Stomach (tissue), 19 donors: ENCODE measurements at places on chromosomes 11 and 22. TPM values are rescaled to one million over a fixed set of nuclear protein-coding genes. Genes with fewer than 3 reads are reported as not detected.

IL10RA gene
- total RNA-seq, result 5.4 TPM

USP2 gene
- total RNA-seq, result 1.4 TPM

GRM5 gene
- total RNA-seq, result not detected

FAM227A gene
- under 0.01 TPM for total RNA-seq

KRTAP5-10 gene
- total RNA-seq, result not detected

DNA sequence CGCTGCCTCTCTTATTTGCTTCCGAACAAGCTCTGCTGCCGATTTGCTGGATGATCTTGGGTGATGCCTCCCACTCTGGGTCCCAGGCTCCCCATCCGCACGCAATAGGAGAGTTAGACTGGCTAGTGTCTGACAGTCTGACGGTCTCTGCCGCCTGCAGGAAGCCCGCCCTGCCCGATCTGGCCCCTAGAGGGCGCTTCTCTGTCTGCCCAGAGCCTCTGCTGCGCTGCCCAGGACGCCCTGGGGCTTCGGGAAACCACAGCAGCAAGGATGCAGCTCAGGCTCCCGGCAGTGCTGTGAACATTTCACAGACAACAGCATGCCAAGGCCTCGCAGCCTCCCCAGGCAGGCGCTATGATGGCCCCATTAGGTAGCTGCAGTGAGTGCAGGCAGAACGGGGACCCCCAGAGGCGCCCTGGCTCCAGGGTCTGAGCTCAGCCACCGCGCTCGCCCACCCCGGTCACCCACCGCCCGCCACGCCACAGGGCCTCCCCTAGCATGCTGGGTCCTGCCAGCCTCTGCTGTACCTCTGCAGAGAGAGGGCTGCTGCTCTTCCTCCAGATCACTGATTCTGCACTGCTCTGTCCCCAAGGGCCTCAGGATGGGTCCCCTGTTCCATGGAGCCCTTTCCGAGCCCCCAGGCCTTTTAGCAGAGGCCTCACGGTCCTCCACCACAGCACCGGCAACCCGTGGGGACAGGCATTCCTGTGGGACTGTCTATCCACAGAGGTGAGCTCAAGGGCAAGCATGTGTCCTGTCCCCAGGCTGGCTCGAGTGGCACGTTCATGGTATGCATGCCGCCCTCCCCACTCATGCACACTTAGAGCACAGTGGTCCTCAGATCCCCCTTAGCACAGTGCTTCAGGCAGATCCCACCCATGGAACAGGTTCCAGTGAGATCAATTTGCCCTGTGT lies 4.3 kb upstream of the BAIAP2L2 start:
- peaks cover 28% of the 10 kb centered on the region for H3K4me1 ChIP-seq
- DNase-seq, result peak; percentile 90
- no peaks in the 10 kb centered on the region for H3K36me3 ChIP-seq
- H3K27ac ChIP-seq, result no peak overlapping the region

- DNase-seq, result no peak
- H3K27ac ChIP-seq, result peak overlapping the region; percentile 4
- peaks cover 21% of the 10 kb centered on the region for H3K4me1 ChIP-seq
- H3K27me3 ChIP-seq, result peaks cover 5% of the 10 kb centered on the region
- no peak overlapping the region for H3K4me3 ChIP-seq
Observed at GRCh38 chr22:29078869-29079207, 6.0 kb downstream of the KREMEN1 start.

GRCh38 chr22:21725956-21726649 lies 9.5 kb downstream of the YPEL1 start:
- no peaks in the 10 kb centered on the region for H3K27me3 ChIP-seq
- no peak overlapping the region for H3K27ac ChIP-seq
- no peaks in the 10 kb centered on the region for H3K4me1 ChIP-seq
- peaks cover 7% of the 10 kb centered on the region for H3K36me3 ChIP-seq
- no peak overlapping the region for H3K4me3 ChIP-seq
- no peak for DNase-seq

DNA sequence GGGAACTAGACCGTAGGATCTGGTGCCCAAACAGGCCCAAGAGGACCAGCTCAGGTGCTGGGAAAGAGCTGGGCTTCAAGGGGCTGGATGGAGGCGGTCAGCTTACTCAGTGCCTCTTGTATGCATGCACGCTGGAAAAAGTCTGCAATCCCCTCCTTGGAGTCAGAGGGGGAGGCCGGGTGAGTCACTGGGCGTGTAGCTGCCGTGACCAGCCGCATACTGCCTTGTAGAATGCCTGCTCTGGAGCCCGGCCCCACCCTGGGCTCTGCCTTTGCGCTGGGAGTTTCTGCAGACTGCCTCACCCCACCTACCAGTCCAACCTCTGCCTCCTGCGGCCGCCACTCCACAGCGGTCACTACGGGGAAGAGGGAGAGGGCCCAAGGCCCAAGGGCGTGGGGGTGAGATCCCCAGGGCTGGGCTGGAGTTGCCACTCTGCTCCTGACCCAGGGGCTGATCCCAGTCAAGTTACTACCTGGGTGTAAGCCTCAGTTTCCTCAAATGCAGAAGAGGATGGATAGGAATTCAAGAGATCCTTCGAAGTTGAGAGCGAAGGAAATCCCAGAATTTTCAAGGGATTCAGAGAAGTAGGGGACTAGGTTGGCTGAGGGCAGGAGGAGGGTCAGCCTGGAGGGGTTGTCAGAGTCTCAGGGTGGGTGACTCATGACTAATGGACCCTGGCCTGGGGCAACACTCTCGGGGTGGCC lies 4.2 kb downstream of the MRGPRF start:
- peaks cover 57% of the 10 kb centered on the region for H3K4me1 ChIP-seq
- H3K4me3 ChIP-seq, result peak overlapping the region; percentile 50
- peak overlapping the region; percentile 90 for H3K27ac ChIP-seq
- peaks cover 14% of the 10 kb centered on the region for H3K36me3 ChIP-seq

- H3K27ac ChIP-seq, result no peak overlapping the region
- H3K4me1 ChIP-seq, result peaks cover 54% of the 10 kb centered on the region
- no peaks in the 10 kb centered on the region for H3K27me3 ChIP-seq
- no peaks in the 10 kb centered on the region for H3K36me3 ChIP-seq
Observed at GRCh38 chr22:19988965-19989724, 27.5 kb downstream of the ARVCF start.

GRCh38 chr22:40818192-40818746 lies 877 bp downstream of the SLC25A17 start:
- peak overlapping the region; percentile 92 for H3K4me3 ChIP-seq
- H3K27ac ChIP-seq, result peak overlapping the region; percentile 88
- H3K36me3 ChIP-seq, result peaks cover 3% of the 10 kb centered on the region
- peaks cover 30% of the 10 kb centered on the region for H3K4me1 ChIP-seq

GRCh38 chr11:105132716-105133511 lies 6.7 kb downstream of the CARD18 start:
- H3K36me3 ChIP-seq, result no peaks in the 10 kb centered on the region
- no peak overlapping the region for H3K4me3 ChIP-seq
- H3K27me3 ChIP-seq, result no peaks in the 10 kb centered on the region
- H3K27ac ChIP-seq, result no peak overlapping the region
- no peak for DNase-seq

- no peak overlapping the region for H3K4me3 ChIP-seq
- no peak for DNase-seq
Observed at GRCh38 chr11:19625438-19625837, 87.2 kb upstream of the NAV2 start.

- H3K27me3 ChIP-seq, result no peaks in the 10 kb centered on the region
- no peak overlapping the region for H3K4me3 ChIP-seq
- H3K4me1 ChIP-seq, result peaks cover 55% of the 10 kb centered on the region
- no peaks in the 10 kb centered on the region for H3K36me3 ChIP-seq
Observed at GRCh38 chr11:69447786-69448185, 33.7 kb upstream of the LINC01488 start.

- H3K4me3 ChIP-seq, result no peak overlapping the region
- no peaks in the 10 kb centered on the region for H3K4me1 ChIP-seq
- DNase-seq, result no peak
- H3K27ac ChIP-seq, result no peak overlapping the region
- H3K36me3 ChIP-seq, result no peaks in the 10 kb centered on the region
Observed at GRCh38 chr22:19011075-19011474, 75.0 kb upstream of the PRODH start.

GRCh38 chr22:20143883-20144665 lies 6.8 kb downstream of the CCDC188 start:
- H3K36me3 ChIP-seq, result peaks cover 57% of the 10 kb centered on the region
- no peak overlapping the region for H3K4me3 ChIP-seq
- no peak overlapping the region for H3K27ac ChIP-seq

DNA sequence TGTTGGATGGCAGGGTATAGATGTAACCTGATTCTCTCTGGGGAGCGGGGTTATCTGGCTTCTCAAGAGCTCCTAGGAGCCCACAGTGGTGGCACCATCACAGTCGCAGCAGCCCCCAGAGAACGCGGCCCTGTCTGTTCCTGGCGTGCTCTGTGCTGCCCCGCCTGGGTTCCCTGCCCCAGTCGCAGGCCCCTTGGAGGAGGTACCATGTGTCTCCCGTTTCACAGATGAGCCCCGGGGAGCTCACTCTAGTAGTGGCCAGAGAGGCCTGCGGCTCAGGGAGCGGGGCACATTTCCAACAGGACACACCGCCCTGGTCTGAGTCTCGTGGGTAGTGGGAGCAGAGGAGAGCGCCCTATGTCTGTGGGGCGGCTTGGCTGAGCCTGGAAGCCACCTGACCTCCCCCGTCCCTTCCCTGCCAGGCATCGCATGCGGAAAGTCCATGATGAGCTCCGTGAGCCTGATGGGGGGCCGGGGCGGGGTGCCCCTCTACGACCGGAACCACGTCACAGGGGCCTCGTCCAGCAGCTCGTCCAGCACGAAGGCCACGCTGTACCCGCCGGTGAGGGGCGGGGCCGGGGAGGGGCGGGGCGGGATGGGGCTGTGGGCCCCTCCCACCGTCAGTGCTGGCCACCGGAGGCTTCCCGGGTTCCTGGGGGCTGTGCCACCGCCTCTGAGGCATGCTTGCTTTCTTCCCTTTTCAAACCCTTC lies 21.0 kb upstream of the PPP6R3 start:
- peak; percentile 46 for DNase-seq
- H3K36me3 ChIP-seq, result peaks cover 25% of the 10 kb centered on the region
- H3K27ac ChIP-seq, result peak overlapping the region; percentile 74
- H3K4me3 ChIP-seq, result no peak overlapping the region
- peaks cover 29% of the 10 kb centered on the region for H3K4me1 ChIP-seq

- peaks cover 3% of the 10 kb centered on the region for H3K27me3 ChIP-seq
- H3K27ac ChIP-seq, result no peak overlapping the region
- no peak for DNase-seq
- H3K36me3 ChIP-seq, result no peaks in the 10 kb centered on the region
Observed at GRCh38 chr22:23376256-23376655, 195.9 kb downstream of the BCR start.
